ENCODE measurements at places on chromosomes 6 and 20.

DNA sequence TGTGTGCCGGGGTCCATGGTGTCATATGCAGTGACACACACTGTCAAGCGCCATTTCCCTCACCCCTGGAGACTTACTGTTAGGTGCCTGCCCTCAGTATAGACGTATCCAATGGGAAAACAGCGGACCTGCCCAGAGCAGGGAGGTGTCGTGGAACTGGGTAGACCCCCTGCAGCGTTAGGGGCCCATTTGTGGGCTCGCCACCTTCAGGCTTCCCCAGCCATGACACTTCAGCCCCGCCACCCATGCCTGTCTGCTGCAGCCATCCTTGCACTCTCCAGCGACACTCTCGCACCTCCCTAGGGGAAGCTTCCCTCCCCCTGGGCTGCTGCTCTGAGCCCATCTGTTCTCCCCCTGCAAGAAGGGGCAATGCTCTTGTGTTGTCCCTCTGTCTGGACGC, 43.2 kb downstream of the STK35 start:
- no peak for DNase-seq

DNA sequence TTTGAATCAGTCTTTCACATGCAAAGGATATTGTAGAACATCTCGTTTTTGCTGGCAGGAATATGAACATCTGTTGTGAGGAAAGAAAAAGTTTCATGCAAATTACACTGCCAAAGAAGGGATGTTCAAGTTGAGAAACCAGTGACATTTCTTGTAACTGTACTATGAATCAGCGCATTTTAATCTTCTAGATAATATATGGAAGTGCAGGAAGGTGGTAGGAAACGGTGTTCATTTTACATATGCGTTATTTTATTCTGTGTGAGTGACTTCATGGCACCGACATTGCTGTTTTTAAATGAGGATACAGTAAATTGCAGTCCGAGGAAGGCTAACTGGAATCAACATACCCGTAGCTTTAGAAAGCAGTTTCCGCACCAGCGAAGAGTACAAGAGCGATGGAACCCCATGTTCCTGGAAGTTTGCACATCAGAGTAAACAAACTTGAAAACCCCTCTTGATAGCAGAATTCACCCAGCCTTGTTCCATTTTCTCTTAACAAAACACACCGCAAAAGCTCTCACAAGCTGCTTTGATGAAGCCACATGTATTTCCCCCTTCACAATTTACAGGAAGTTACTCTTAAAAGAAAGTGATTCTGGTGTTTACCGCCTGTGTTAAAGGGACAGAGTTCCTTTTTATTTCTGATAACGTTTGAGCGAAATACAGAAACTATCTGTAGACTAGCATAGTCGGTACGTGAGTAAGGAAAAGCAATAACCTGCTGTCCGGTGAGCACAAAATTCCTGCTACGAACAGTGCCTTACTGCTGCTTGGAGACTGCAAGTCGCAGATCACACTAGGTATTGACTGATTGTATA, 11.5 kb downstream of the PRDM1 start:
- peak; percentile 50 for DNase-seq

- DNase-seq = no peak
Measured at GRCh38 chr6:44682280-44682679, 294.8 kb downstream of the CDC5L start.

DNA sequence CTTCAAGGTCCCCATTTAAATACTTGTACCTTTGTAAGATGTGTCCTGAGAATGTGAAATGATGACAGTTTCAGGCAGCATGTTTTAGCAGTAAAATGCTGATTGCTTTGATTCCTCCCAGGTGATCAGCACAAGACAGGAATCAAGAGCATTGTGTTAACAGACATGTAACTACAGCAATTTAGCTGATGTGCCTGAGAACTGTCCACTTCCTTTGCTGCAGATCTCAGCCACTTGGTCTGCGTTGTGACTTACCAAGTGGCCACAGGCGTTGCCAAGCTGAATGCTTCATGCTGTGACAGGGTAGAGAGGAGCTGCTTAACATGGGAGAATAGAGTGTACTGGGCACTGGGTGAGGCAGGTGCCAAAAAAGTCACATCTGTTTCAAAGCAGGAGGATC, 767.0 kb upstream of the POU3F2 start:
- DNase-seq = no peak

- peak; percentile 89 for DNase-seq
Measured at GRCh38 chr6:215335-216034, 76.8 kb upstream of the DUSP22 start.

- DNase-seq = no peak
Measured at GRCh38 chr6:154829970-154830369, 96.8 kb downstream of the SCAF8 start.

DNA sequence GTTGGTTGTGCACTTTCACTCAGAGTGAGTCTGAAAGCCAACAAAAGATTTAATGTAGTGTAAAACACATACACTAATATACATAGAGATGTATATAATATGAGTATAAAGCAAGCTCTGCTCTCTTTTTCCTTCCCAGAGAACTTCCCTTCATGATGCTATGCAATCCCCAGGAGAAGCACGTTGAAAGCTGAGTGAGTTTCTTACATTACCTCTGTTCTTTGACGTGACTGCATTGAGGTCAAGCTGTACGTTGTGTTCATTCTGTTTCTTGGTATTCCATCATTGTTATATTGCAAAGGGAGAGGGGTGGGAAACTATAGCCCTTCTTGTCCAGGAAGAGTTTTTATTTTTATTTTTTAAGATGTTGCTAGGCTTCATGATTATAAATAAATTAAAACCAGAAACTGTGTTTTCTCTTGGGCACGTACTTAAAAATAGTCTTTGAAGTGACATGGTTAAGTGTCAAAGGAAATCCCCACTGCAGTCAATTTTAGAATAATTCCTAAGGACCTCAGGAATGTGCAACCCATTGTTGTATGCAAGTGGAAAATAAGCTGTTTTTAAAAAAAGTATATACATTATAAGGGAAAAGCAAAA, 651.0 kb downstream of the CD109 start:
- no peak for DNase-seq

GRCh38 chr6:165880686-165881085, 217.6 kb upstream of the PDE10A start:
- DNase-seq = no peak

- no peak for DNase-seq
Measured at GRCh38 chr6:144804246-144804790, 519.2 kb downstream of the UTRN start.

DNA sequence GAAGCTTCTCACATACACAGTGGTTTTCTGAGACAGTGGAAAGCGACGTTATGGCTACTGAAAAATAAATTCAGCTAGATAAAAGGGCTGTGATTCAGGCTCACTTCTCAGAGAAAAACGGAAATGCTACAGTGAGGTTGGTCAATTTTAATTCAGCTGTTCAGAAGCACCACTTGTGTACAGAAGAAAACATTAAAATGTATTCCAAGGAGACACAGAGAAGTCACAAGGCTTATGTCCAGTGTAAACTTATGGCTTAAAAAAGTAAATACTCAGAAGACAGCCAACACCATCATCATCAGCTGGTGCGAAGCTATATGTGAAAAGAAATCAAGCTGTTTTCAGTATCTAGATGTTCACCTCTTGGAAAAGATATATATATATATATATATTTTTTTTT, 68.6 kb downstream of the ABHD12 start:
- DNase-seq = no peak

GRCh38 chr20:57259121-57259937, 7.1 kb downstream of the BMP7 start:
- DNase-seq = no peak

DNA sequence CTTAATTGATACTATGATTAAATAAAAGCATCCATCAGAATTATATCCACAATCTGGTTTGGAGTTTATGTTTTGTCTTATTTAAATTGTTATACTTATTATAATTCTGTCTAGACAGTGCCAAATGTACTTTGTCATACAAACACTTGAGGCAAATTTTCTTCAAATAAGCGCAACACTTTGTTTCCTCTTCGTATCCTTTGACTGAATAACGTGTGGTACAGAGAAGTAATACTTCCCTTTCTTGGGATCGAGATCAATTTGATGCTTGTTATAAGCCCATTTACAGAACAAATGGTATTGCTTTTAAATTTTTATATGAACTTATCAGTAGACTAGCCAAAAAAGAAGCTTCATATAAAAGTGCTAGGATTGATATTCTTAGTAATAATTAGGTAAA, 111.0 kb downstream of the ATG5 start:
- DNase-seq = no peak

- no peak for DNase-seq
Measured at GRCh38 chr20:62631336-62632308, 10.7 kb upstream of the SLCO4A1 start.

DNA sequence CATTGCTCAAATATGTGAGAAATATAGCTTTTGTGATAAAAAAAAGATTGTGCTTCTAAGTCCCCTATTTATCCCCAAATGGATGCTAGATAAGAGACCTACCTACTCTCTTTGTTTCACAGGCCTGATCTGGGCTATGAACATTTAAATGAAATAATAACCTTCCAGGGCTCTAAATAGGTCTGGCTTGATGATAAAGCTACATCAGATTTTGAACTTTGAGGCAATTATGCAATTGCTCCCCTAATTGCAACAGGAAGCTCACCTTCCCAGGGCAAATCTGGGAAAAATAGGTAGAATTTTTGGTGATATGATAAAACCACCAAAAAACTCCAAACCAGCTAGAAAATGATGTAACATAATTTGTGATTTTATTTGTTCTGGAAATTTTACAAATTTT, 624.5 kb downstream of the PKHD1 start:
- no peak for DNase-seq

GRCh38 chr20:33433465-33434234, 9.9 kb downstream of the SNTA1 start:
- DNase-seq = no peak

DNA sequence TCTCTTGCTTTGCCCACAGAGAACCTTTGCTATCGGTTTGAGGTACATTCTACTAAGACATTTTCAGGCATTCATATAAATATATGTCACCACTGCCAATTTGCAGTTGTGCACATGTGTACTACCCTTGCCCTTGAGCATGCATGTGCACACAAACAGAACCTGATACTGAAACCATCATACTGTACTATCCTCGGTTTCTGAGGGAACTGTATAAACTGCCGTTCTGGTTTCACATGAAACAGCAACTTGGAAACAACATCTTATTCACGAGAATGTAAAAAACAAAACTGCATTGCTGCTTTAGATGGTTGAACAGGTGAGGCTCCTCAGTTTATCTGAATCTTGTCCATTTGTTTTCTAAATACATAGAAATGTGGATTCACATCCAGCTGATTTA, 151.2 kb upstream of the TMEM170B start:
- DNase-seq = no peak

DNA sequence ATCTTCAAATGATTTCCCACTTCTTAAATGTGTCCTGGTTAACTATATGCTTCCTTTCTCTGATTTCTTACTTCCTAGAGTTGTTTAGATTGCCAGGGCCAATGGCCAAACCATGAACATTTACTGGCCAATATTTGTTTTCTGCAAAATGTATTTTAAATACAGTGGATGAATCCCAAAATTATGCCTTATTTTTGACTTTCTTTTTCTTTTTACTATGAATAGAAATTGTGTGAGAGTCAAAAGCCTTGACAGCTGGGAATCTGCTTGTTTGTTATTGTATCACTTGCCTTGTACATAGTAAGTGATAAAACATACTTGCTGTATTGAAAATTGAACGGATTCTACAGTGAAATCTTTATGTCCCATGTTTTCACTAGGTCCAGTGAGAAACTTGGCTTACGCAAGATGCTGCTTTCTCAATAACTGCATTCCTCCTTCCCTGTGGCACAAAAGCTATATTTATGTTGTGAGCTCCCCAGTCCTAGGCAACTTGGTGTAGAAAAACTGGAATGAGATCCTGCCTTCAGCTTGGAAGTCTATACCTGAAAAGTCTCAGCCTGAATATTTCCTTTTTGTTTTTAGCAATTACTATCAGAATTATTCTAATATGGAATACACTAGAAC, 295.2 kb downstream of the EPHA7 start:
- no peak for DNase-seq

- no peak for DNase-seq
Measured at GRCh38 chr20:47484303-47484702, 17.4 kb upstream of the NCOA3 start.

DNA sequence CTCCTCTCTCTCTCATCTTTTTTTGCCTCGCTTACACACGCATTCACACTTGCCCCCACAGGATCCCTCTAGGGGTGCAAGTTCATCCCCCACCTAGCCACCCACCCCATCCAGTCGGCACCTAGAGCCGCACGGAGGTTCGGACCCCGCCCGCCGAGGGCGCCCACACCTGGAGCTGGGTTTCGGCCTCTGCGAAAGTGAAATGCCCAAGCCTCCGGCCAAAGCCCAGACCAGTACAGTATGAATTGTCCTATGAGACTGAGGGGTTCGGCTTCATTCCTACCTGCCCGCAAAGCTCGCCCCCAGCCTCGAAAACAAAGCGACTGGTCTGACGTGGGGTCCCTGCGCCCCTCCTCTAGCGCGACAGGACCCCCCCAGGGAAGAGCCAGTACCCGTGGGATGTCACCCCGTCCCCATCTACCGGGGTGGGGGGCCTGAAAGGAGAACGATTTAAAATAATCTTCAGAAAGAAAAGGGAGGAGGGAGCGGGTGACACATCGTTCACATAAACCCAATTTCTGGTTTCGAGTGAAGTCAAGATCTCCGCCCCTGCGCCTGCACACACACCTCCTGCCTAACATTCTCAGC, 1.5 kb downstream of the TFAP2A start:
- no peak for DNase-seq

GRCh38 chr6:83431545-83432155, 799 bp upstream of the ME1 start:
- peak; percentile 64 for DNase-seq

DNA sequence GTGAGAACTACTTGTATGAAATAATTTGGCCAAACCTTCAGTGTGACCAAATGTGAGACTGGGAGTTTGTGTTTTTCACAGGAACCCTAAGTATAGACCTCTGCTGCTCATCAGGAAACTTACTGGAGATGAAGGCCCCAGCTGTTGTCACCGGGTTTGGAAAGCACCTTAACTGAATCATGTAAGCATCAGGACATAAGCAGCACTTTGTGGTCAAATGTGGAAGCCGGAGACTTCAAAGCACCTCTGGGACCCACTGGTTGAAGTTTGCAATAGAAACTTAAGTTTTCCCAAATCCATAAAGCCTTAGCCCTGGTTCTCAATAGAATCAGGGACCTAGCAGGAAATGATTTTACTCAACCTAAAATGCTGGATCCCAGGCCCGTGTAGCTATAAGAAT, 14.3 kb downstream of the TTPAL start:
- no peak for DNase-seq

GRCh38 chr20:37378785-37379598, 33.1 kb downstream of the SRC start:
- DNase-seq = peak; percentile 36

DNA sequence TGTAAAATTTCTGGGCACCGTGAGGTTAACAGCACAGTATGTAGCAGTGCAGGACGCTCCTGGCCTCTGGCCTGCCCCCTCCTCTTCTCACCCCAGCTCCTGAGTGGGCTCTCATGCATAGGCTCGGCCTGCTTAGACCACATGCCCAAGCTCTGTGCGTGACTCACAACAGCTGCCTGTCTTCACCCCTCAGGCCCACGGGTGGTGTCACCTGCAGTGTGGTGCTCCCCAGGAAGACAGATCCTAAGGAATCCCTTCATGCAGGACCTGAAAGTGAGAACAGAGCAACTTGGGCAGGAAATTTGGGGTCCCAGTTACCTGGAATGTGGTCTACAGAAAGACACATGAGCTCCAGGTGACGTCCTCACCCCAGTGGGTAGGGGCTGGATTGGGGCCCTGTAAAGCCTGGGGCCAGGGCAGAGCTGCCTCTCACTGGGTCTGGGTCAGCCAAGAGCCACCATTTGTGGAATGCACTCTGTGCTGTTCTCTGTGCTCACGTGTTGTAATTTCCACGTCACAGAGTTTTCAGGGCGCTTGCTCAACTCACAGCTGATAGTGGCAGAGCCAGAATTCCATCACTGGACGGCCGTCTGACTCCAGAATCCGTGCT, 37.0 kb upstream of the PXDC1 start:
- no peak for DNase-seq
